ENCODE measurements at places on chromosomes 6 and 20. TPM values are rescaled to one million over a fixed set of nuclear protein-coding genes. Genes with fewer than 3 reads are reported as not detected.

HMGN3 gene
- 106 TPM for total RNA-seq

CLPSL1 gene
- not detected for total RNA-seq

ADGRB3 gene
- 13.9 TPM for total RNA-seq

MOXD1 gene
- total RNA-seq, result 110 TPM

OR2B6 gene
- not detected for total RNA-seq

NRN1 gene
- not detected for total RNA-seq

LY6G6C gene
- 1.4 TPM for total RNA-seq

- no peak within 1 kb of the TSS for H3K4me3 ChIP-seq
- no peaks in the 10 kb centered on the region for H3K4me1 ChIP-seq
- DNase-seq, result no peak
- H3K36me3 ChIP-seq, result no peaks in the 10 kb centered on the region
- no peak within 1 kb of the TSS for H3K27ac ChIP-seq
Measured at GRCh38 chr6:31945507-31946369, at the start of gene CFB. Gene CFB (plus strand): TSS chr6:31946095. CDS start chr6:31946222, 127 bp downstream.

- H3K27me3 ChIP-seq, result peaks cover 50% of the 10 kb centered on the region
- peaks cover 12% of the 10 kb centered on the region for H3K4me1 ChIP-seq
- H3K4me3 ChIP-seq, result peak overlapping the region; percentile 90
Measured at GRCh38 chr6:50815436-50816114, 3.1 kb upstream of the TFAP2B start.

GRCh38 chr20:47070176-47070575, 175.5 kb downstream of the EYA2 start:
- no peak for DNase-seq
- H3K27ac ChIP-seq, result no peak overlapping the region
- no peak overlapping the region for H3K4me3 ChIP-seq

- H3K4me3 ChIP-seq, result no peak overlapping the region
- DNase-seq, result no peak
- H3K27ac ChIP-seq, result peak overlapping the region; percentile 87
- H3K27me3 ChIP-seq, result no peaks in the 10 kb centered on the region
- H3K36me3 ChIP-seq, result no peaks in the 10 kb centered on the region
Measured at GRCh38 chr20:46400828-46401477, 5.5 kb downstream of the ELMO2 start.

DNA sequence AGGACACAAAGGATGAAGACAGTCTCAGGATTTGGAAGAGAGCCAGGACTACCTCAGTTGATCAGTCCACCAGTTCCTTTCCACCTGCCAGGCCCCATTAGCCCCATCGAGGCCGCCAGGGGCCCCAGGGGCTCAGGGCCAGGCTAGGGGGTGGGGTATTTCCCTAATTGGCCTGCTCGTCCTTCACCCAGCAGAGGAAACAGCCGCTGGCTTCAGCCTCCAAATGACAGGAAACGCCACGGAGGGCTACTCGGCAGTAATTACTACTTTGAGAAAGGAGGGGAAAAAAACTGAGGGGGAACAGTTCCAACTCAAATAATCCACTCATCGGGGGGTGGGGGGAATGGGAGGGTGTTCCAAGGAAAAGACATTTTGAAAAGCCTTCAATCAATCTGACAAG, 42.7 kb downstream of the MAFB start:
- H3K27ac ChIP-seq, result no peak overlapping the region
- H3K4me3 ChIP-seq, result no peak overlapping the region
- H3K4me1 ChIP-seq, result peaks cover 21% of the 10 kb centered on the region
- no peak for DNase-seq
- no peaks in the 10 kb centered on the region for H3K36me3 ChIP-seq

DNA sequence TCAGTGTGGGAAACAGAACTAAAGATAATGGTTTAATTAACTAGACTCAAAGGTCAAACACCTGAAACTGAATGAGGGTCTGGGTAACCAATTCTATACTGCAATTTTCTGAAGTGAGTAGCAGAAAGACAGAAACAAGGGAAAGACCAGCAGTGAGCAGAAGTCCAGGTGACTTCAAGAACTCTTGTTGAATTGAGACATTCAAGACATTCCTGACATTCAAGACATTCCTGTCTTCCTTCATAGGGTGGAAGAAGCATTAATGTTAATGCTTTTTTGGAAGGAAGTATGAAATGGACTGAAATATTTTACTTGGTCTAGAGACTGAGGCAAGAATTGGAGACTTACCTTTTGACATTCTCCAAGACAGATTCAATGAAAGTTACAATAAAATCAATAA, 529.9 kb upstream of the MMS22L start:
- no peaks in the 10 kb centered on the region for H3K27me3 ChIP-seq
- H3K27ac ChIP-seq, result no peak overlapping the region
- no peak for DNase-seq
- H3K4me3 ChIP-seq, result no peak overlapping the region
- peaks cover 8% of the 10 kb centered on the region for H3K4me1 ChIP-seq

GRCh38 chr6:33212857-33213165, 4.5 kb downstream of the RING1 start:
- peaks cover 35% of the 10 kb centered on the region for H3K27me3 ChIP-seq
- H3K27ac ChIP-seq, result peak overlapping the region; percentile 19
- peak overlapping the region; percentile 87 for H3K4me3 ChIP-seq
- peaks cover 13% of the 10 kb centered on the region for H3K36me3 ChIP-seq
- no peak for DNase-seq
- H3K4me1 ChIP-seq, result peaks cover 30% of the 10 kb centered on the region

GRCh38 chr6:165662749-165663376, at the start of gene PDE10A:
Gene PDE10A (minus strand): TSS chr6:165663241. CDS start chr6:165662811, 430 bp downstream.
- H3K27me3 ChIP-seq, result peaks cover 74% of the 10 kb centered on the region
- H3K36me3 ChIP-seq, result no peaks in the 10 kb centered on the region
- DNase-seq, result no peak
- peaks cover 26% of the 10 kb centered on the region for H3K4me1 ChIP-seq

DNA sequence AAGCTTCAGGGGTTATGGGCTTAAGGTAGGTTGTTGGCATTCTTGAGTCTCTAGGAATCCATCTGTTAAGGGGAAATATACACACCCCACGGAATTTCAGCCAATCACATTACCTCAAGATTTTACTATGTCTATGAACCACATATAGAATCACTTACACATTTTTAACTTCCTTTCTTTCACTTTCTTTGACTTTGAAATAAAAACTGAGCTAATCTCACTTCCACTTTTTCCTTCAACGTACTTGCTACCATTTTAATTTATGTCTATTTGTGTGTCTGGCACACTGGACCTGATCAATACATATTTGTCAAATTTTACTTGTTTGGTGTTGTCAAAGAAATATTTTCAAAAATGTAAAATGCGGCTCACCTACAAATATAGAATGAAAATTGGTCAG, 545.4 kb upstream of the JAG1 start:
- peaks cover 20% of the 10 kb centered on the region for H3K27me3 ChIP-seq
- H3K4me1 ChIP-seq, result peaks cover 43% of the 10 kb centered on the region
- no peak for DNase-seq
- H3K4me3 ChIP-seq, result no peak overlapping the region
- no peak overlapping the region for H3K27ac ChIP-seq
- no peaks in the 10 kb centered on the region for H3K36me3 ChIP-seq

GRCh38 chr20:21808139-21808538, 102.7 kb downstream of the PAX1 start:
- no peaks in the 10 kb centered on the region for H3K36me3 ChIP-seq
- H3K4me1 ChIP-seq, result no peaks in the 10 kb centered on the region
- no peak for DNase-seq
- no peak overlapping the region for H3K27ac ChIP-seq
- H3K27me3 ChIP-seq, result peaks cover 70% of the 10 kb centered on the region
- H3K4me3 ChIP-seq, result no peak overlapping the region

GRCh38 chr20:15854911-15855310, 718.3 kb downstream of the KIF16B start:
- H3K36me3 ChIP-seq, result no peaks in the 10 kb centered on the region
- DNase-seq, result no peak
- H3K4me1 ChIP-seq, result peaks cover 4% of the 10 kb centered on the region

GRCh38 chr6:101015541-101015940, 134.4 kb upstream of the ASCC3 start:
- DNase-seq, result no peak
- no peaks in the 10 kb centered on the region for H3K36me3 ChIP-seq
- no peak overlapping the region for H3K27ac ChIP-seq

DNA sequence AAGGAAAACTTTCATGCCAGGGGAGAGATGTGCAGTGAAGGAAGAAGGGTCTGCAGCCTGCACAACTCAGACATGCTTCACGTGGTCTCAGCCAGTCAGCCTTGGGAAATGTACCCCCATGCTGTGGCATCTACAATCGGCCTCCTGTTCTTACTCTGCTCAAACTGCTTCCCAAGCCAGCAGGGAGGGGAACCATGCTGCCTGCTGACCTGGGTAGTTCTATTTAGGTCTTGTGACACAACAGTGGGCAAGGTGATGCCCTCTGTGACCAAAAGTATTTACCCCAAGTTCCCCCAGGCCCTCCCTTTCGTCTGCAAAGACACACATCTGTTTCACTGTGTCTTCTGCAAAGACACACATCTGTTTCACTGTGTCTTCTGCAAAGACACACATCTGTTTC, 106.9 kb downstream of the SLC23A2 start:
- no peak for DNase-seq
- no peak overlapping the region for H3K27ac ChIP-seq
- H3K27me3 ChIP-seq, result no peaks in the 10 kb centered on the region
- H3K4me1 ChIP-seq, result peaks cover 4% of the 10 kb centered on the region
- H3K36me3 ChIP-seq, result peaks cover 18% of the 10 kb centered on the region

- no peak overlapping the region for H3K27ac ChIP-seq
- no peaks in the 10 kb centered on the region for H3K36me3 ChIP-seq
Measured at GRCh38 chr6:73774311-73774774, 78.3 kb downstream of the CD109 start.

DNA sequence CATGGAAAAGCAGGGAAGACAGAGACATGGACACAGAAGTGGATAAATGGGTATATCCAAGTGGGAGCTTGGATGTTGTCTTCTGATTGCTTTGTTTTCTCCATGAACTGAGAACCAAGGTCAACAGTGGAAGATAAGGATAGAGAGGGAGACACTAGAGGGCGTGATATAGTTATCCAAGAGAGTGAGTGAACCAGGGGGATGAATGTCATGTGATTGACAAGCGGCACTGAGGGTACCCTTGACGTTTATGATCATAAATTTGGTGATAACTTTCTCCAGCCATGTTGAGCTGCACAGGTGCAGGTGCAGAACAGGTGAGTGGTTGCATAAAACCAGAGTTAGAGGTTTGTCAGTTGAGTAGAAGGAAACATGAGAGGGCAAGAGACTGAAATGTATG, 20.7 kb downstream of the EBF4 start:
- H3K27me3 ChIP-seq, result peaks cover 12% of the 10 kb centered on the region
- H3K4me1 ChIP-seq, result no peaks in the 10 kb centered on the region
- H3K36me3 ChIP-seq, result peaks cover 6% of the 10 kb centered on the region
- no peak overlapping the region for H3K27ac ChIP-seq

- H3K36me3 ChIP-seq, result no peaks in the 10 kb centered on the region
- peaks cover 19% of the 10 kb centered on the region for H3K4me1 ChIP-seq
- DNase-seq, result no peak
- H3K27me3 ChIP-seq, result no peaks in the 10 kb centered on the region
Measured at GRCh38 chr6:15061180-15061641, 184.7 kb upstream of the JARID2 start.

- H3K36me3 ChIP-seq, result no peaks in the 10 kb centered on the region
- no peak for DNase-seq
- no peak overlapping the region for H3K4me3 ChIP-seq
- H3K4me1 ChIP-seq, result no peaks in the 10 kb centered on the region
Measured at GRCh38 chr6:164183556-164184123, 769.1 kb downstream of the QKI start.

DNA sequence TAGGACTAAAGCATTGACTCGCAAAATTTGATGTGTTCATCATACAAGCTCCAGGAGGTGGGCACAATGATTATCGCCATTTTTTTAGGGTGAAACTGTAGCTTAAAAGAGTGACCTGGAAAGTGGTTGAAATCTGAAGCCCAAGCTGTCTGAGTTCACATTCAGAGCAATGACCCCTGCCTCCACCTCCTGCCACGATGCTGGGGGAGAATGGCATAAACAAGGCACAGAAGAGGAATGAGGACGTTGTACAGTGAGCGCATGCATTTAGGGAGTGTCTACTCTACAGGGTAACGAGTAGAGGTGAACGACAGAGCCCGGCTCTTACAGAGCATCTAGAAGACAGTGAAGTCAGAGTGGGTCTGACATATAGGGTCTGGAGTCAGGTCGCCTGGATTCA, 37.2 kb downstream of the CNKSR3 start:
- no peaks in the 10 kb centered on the region for H3K27me3 ChIP-seq
- no peak for DNase-seq
- peaks cover 8% of the 10 kb centered on the region for H3K36me3 ChIP-seq

DNA sequence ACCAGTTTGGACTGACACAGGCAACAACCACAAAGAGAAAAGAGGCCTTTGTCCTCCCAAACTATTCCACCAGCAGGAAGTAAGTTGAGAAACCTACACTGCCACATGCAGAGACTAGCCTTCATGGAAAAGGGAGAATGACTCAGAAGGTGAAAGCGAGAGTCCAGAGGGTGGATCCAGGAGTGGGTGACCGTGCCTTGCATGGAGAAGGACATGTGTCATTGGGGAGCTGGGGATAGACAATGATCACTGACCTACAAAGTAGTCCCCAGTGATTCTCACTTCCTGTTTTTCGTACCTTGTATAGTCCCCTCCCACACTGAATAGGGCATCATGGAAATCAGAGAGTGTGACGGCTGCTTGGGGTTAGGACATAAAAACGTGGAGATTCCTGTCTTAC, 91.9 kb downstream of the MYLK4 start:
- H3K27ac ChIP-seq, result no peak overlapping the region
- H3K36me3 ChIP-seq, result no peaks in the 10 kb centered on the region
- H3K27me3 ChIP-seq, result no peaks in the 10 kb centered on the region
- no peaks in the 10 kb centered on the region for H3K4me1 ChIP-seq
- H3K4me3 ChIP-seq, result no peak overlapping the region
- no peak for DNase-seq

DNA sequence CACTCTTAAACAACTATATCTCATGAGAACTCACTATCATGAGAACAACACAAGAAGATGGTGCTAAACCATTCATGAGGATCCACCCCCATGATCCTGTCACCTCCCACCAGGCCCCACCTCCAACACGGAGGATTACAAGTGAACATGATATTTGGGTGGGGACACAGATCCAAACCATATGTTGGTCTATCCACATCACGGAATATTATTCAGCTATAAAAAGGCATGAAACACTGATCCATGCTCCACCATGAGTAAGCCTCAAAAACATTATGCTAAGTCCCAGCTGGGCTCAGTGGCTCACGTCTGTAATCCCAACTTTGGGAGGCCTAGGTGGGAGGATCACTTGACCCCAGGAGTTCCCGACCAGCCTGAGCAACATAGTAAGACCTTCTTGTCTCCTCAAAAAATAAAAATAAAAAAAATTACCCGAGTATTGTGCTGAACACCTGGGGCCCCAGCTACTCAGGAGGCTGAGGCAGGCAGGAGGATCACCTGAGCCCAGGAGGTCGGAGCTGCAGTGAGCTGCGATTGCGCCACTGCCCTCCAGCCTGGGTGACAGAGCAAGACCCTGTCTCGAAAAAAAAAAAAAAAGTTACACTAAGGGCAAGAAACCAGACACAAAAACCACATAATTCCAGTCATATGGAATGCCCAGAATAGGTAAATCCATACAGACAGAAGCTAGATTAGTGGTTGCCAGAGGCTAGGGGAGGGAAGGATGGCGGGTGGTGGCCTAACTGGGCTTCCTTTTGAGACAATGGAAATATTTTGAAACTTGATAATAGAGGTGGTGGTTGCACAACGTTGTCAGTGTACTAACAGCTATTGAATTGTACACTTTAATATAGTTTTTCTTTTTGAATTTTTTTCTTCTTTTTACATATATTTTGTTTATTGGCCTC, 43.1 kb downstream of the ZNF217 start:
- no peak for DNase-seq
- H3K27me3 ChIP-seq, result no peaks in the 10 kb centered on the region
- H3K4me3 ChIP-seq, result no peak overlapping the region
- H3K27ac ChIP-seq, result no peak overlapping the region
- peaks cover 6% of the 10 kb centered on the region for H3K4me1 ChIP-seq
